NCI-H1436 treated with DMSO at 0.1 percent for 48 hours (cell line): ENCODE measurements at places on chromosomes 1 and 21.

GRCh38 chr1:32291145-32291707 is 657 bp upstream of the HDAC1 start:
- no peak for DNase-seq

GRCh38 chr1:170377440-170377839 is 154.5 kb upstream of the GORAB start:
- no peak for DNase-seq

DNA sequence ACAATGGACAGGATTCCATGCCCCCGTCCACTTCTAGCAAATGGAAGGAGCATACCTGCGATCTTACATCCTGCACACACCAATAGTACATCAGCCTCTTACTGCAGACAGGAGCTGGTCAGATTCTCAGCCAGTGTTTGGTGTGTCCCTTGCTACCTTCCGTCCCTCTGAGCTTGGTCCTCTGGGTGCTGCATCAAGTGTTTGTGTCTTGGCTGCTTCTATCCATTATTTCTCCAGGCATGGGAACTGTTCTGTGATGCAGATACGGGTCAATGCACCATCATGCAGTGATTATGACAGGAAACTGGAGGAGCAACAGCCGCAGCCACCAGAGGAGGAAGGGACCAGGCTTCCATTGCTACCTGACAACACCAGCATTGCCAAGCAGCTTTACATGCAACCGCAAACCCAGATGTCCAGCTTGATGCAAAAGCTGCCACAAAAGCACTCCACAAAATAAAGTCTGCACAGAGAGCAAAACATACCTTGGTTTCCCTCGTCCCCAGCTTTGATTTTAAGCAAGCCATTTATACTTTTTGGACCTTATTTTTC is 21.9 kb upstream of the OVAAL start:
- DNase-seq, result no peak

GRCh38 chr1:7727809-7728471 is 43.2 kb upstream of the VAMP3 start:
- DNase-seq, result no peak

- DNase-seq, result no peak
Measured at GRCh38 chr1:61081144-61081685, 1.1 kb upstream of the NFIA start.

GRCh38 chr1:52204696-52205095 is 62.8 kb downstream of the ZFYVE9 start:
- DNase-seq, result no peak

DNA sequence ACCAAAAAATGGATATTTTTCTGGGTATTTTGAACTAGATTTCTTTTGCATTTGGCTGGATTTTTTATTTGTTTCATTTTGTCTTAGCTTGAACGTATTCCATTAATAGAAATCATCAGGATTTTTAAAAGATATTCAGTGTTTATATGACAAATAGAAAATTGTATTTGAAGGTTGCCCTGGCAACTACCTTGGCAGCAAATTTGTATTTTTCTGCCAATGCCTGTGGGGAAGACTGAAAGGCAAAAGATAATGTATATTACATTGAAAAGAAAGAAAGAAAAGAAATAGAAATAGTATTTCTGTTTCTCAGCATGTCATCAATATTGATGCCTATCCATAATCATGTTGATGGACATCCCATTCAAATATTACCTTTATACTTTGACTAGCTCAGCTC is 16.8 kb downstream of the VCAM1 start:
- no peak for DNase-seq

DNA sequence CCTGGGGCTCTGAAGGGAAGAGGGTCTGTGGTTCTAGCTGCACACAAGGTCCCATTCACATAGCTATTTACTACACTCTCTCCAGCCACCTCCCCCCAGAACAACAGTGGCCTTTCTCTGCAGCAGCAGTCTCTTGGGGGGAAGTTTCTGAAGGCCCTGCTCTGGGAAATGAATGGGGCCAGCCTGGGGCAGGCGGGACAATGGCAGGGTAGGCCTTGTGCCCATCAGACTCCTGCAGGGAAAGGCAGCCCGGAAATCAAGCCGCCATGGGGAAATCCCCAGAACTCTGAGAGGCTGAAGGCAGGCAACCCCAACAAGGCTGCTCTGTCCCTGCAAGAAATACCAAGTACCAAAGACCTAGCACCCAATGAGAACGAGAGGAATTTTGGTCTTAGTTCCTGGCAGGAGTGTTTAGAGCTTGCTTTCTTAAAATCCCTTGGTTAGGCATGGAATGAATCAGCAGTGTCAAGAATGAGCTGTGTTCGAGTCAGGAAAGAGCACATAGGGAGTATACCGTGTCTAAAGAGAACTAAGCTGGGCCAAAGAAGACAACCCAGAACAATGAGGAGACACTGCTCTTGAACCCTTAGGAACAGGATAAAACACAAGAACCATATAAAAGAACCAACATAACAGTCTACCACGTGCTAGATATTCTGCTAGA is 11.3 kb downstream of the ARHGEF11 start:
- no peak for DNase-seq

- no peak for DNase-seq
Measured at GRCh38 chr1:143698016-143698415, 273.8 kb downstream of the FAM72C start.

DNA sequence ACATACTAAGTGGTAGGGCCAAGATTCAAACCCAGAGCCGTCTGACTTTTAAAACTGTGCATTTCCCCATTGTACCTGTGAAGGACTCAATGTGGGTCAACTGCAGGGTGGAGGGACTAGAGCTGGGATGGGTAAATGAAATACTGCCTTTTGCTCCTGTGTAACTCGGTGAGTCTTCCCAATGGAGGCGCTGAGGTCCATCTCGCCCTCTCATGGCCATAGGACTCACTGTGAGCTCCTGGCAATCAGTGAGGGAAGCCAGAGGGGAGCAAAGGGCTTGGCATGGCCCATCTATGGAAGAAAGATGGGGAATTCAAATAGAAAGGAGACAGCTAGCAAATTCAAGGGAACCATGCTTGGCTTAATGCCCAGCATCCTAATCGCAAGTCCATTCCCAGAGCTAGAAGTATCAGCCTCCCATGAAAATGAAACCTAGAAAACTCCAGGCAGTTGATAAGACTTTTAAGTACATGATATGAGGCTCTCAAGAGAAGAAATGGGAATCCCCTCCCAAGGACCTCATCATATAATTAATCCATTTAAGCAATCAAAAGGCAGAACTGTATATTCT is 25.4 kb upstream of the CGN start:
- no peak for DNase-seq

- DNase-seq, result no peak
Measured at GRCh38 chr1:210709701-210710100, 381.0 kb downstream of the HHAT start.

GRCh38 chr1:189226779-189227178 is 1250.9 kb downstream of the BRINP3 start:
- no peak for DNase-seq

- no peak for DNase-seq
Measured at GRCh38 chr1:208137193-208137592, 107.0 kb downstream of the PLXNA2 start.

GRCh38 chr1:86377341-86377740 is 18.8 kb downstream of the ODF2L start:
- DNase-seq, result no peak

DNA sequence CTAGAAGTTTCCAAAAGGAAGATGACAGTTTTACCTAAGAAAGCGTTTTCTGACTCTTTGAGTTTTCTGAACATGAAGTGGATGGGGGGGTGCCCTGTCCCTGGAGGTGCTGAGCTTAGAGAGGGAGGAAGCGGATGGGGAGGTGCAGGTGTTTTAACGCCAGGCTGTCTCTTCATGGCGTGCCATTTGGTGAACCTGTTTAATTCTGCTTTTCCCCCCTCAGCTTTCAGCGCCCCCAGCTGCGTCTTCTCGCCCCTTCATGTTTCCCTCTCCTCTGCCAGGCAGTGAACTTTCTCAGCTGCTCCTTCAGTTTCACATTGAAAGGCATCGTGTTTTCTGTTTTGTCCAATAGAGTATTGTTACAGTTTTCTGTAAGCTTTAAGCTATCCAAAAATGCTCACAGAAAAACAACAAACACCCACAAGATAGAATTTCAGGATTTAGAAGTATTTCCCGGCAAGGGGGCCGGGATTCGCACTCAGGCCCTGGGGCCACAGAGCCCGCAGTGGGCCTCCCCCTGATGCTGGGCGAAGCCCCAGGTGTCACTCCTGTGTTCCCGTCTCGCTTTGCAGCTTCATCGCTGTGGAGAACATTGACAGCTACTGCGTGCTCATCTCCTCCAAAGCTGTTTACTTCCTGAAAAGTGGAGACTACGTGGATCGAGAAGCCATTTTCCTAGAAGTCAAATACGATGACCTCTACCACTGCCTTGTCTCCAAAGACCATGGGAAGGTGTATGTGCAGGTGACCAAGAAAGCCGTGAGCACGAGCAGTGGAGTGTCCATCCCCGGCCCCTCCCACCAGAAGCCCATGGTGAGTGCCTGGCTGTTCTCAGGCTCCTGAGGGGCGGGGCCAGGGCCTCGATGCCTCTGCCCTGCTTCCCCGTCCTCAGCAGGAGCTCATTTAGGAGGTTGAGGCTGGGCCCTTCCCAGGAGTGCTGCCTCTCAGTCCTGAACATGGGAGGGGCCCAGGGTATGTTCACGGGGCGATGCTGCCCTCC is 111.4 kb downstream of the DHRS3 start:
- no peak for DNase-seq

DNA sequence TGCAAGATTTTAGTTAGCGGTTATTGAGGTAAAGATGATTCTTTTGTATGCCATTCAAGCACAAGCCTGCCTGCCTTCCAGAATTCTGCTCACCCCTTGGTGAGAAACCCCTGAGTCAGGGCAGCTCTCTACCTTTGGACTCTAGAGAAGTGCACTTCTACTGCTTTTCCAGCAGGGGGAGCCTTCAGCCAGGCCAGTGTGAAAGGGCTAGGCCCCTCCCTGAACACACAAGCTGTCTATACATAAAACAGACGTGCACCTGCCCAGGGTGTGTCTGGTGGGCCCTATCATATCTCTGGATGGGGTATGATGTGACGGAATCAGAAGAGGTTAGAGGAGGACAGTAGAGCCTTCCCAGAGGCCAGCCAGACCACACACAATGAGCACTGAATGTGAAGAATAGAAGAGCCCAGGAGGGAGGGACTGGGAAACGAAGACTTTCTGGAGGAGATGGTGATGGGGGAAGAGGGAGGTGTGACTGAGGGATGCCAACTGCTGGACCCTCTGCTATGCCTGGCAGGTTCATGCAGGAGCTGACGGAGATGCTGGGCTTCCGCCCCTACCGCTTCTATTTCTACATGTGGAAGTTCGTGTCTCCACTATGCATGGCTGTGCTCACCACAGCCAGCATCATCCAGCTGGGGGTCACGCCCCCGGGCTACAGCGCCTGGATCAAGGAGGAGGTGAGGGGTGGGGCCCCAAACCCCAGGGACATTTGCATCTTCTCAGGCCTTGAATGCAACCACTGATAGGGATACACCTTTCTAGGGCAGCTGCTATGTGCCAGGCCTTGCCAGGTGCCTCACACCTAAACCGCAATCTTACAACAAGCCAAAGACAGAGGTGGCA is 13.0 kb upstream of the KCNC4 start:
- DNase-seq, result no peak

DNA sequence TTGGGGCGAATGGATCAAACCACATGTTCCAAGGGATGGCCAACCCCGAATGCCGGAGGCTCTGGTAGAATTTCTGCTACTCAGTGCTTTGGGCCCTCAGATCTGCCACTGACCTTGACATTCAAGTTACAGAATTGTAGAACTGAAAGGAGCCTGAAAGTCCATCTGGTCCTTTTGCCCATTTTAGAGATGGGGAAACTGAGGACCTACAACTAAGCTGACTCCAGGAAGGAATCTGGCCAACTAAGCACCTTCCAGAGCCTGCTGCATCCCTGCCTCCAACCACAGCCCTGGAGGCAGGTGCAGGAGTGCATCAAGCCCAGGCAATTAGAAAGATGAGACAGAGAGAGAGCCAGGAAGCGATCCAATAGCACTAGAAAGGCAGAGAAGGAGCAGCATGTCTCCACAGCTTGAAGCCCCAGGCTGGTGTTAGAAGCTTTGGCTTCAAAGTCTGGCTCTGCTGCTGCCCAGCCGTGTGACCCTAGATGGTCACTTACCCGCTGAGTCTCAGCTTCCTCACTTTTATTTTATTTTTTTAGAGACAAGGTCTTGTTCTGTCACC is 1.3 kb upstream of the CTRC start:
- no peak for DNase-seq

- no peak for DNase-seq
Measured at GRCh38 chr1:17195731-17196130, 9.2 kb upstream of the PADI1 start.

DNA sequence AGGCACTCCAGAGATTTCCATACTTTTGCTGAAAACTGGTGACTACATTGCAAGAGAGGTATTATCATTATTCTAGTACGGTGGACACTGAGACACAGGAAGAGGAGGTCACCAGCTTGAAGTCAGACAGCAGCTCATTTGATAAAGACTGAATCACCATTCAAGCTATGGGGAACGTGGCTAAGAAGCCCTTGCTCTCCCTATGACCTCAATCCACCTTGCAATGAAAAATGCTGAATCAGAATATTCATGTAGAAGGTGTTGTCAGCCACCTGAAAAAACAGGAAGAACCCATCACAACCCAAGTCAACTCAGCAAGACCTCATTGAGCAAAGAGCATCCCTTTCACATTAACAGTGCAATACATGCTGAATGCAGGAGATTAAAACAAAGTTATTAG is 59.0 kb upstream of the FGGY start:
- no peak for DNase-seq

GRCh38 chr1:212722270-212722957 is 22.8 kb upstream of the BATF3 start:
- no peak for DNase-seq

DNA sequence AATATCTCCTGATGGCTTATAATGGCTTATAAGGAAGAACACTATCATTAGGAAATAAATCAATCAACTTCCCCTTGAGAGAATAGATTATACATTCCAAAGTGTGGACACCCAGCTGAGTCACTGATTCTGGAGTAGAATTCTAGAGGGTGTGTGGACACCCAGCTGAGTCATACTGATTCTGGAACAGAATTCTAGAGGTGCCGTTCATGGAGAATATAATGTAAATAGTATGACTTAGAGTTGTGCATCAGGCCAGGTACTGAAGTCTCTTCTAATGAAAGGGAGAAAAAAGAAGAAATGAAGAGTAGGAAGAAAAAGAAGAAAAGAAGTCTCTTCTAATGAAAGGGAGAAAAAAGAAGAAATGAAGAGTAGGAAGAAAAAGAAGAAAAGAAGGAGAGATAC is 2.4 kb upstream of the USP33 start:
- no peak for DNase-seq

- DNase-seq, result no peak
Measured at GRCh38 chr1:25066256-25066655, 136.2 kb upstream of the RUNX3 start.

- no peak for DNase-seq
Measured at GRCh38 chr1:11671544-11672286, 7.7 kb downstream of the FBXO6 start.

GRCh38 chr1:47208374-47208850 is 18.6 kb upstream of the PDZK1IP1 start:
- no peak for DNase-seq

- DNase-seq, result no peak
Measured at GRCh38 chr1:169090308-169090899, 16.1 kb upstream of the ATP1B1 start.

- DNase-seq, result no peak
Measured at GRCh38 chr1:23931491-23931880, 18.3 kb upstream of the CNR2 start.
